ENCODE measurements at places on chromosomes 7 and 10.

DNA sequence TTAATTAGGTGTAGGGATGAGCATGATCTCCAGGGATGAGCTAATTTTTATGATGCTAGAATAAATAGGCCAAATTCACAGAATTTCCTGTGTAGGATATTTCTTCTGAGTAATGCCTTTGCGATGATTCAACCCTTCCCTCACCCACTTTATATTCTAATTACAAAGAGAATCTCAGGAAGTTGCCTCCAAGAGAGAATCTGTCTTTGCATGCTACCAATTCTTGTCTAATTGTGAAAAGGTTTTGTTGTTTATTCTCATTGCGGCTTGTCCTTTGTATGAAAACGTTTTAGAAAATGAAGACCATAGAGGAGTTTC is 6.3 kb downstream of the C7orf57 start:
- DNase-seq, result peak; percentile 7

GRCh38 chr7:70505886-70506285 is 626.1 kb upstream of the GALNT17 start:
- no peak for DNase-seq

DNA sequence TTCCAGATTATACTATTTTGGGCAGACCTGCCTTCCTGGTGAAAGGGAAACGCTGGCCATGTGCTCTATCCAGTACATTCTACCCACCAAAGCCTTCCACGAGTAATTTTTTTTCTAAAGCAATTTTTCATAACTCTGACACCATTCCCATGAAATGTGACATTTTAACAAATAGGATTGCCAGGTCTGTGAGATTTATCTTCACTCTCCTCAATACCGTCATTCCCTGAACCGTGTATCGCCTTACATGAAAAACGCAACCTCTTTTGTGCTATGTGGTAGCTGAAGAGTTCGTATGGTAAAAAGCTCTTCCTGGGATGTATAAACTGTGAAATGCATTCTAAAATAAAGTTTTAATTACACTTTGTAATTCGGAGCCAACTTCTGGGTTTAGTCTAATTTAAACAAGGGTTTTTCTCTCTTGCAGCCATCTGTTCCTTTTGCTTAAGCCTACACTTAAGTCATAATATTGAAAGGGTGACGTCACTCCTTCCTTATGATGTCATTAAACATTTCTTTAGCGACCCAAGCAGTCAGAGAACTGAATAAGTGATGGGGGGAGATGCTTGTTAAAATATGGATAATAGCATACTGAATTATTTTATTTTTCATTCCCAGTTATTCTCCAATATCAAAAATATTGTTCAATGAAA is 27.7 kb downstream of the C1QL3 start:
- DNase-seq, result no peak

DNA sequence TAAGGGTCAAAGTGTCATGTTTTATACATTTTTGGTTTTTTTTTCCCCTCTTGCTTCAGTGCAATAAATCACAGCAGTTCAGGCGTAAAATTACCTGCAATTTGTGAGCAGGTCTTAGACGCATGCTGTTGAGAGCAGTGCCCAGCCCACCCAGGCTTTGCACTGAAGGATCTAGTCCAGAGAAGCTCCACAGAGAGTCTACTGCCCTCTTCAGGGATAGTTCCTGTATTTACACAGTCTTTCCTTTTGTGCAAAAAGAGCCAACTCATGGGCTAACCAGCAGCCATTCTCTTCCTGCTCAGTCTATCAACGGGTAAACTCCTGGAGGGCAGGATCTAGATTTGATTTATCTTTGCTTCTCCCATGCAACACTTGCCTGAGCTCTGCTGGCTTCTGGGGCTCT is 82.2 kb upstream of the NAMPT start:
- no peak for DNase-seq

- DNase-seq, result peak; percentile 4
Measured at GRCh38 chr10:11089272-11089671, 71.6 kb downstream of the CELF2 start.

- DNase-seq, result no peak
Measured at GRCh38 chr7:47453093-47454061, 128.5 kb downstream of the TNS3 start.

DNA sequence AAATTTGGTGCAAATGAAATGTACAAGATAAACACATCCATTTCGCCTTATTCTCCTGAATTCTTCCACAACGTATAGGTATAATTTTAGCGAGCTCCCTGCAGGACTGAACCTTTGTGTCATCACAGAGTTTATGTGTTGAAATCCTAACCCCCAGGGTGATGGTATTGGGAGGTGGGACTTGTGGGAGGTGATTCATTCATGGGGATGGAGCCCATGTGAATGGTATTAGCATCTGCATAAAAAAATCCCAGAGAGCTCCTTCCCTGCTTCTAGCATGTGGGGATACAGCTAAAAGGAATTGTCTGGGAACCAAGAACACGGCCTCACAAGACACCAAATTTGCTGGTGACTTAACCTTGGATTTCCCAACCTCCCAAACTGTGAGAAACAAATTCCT is 741.4 kb upstream of the VSTM2A start:
- DNase-seq, result no peak

DNA sequence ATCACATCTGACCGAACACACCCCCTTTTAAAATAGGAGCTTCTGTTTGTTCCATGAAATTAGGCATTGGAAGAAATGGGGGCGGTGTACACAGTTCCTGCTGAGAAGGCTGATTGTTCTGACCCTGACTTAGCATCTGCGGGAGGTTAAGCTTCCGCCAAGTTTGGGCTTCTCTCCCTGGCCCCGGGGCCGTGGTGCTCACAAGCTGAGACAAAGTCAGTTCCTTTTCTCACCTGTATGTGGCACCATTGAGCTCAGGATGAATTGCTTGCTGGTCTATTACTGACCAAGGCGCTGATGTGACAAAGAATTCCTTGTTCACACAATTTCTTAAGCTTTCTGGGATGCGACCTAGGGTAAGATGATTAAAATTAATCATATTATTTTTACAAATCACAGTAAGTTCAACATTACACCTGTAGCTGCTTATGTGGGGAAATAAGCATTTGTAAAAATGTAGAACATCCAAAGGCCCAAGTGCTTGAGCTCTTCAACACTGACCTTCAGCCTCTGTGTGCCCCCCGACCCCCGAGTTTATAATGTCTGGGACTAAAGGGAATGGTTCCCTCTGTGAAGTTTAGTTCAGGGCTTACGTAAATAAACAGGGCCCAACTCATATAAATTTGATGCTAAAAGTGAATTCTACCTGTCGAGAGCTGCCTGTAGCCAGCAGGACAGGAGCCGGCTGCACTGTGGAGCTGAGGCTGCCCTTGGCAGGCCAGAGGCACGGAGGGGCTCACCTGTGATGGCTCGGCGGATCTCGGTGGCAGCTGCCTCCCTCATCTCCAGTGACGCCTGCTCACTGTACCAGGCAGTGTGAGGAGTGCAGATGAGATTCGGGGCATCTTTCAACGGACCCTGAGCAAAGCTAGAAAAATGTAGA is 50.8 kb downstream of the ZRANB1 start:
- peak; percentile 45 for DNase-seq

GRCh38 chr7:31492086-31492485 is 21.8 kb upstream of the ITPRID1 start:
- no peak for DNase-seq

GRCh38 chr10:21509341-21510240 is 15.9 kb downstream of the SKIDA1 start:
- DNase-seq, result no peak

DNA sequence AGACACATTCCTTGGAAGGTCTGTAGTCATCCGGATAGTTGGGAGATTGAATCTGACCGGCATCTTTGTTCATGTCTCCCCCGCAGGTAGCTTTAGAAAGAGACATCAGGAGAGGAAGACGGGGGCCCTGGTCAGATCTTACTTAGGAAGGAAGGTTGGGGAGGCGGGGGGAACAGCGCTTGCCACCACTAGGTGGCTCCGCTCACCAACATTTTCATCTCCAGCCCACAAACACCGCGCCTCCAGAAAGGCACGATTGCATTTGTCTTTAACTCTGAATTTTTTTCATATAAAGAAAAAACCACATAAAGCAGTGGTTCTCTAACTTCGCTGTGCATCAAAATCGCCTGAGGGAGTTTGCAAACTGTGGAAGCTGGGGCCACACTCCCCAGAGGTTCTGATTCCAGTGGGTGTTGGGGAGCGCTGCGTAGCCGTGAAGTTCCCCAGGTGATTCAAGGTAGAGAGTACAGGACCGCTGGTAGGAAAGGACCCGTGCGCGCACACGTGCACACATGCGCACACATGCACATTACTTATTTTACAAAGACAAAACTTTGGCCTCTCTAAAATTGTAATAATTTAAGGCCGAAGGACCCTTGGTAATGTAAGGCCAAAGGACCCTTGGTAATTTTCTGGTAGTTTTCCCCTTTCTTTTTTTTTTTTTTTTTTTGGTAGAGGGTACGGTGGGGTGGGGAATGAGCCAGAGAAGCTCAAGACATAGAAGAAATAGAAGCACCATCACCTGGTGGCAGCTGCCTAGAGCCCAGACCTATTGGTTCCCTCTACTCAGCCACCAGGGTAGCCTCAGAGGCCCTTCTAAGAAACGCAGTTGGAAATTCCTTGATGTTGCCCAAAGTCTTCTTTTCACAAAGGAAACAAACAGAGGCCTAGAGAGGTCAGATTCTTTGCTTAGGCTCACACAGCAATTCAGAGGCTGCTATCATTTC is 37.4 kb upstream of the OPALIN start:
- peak; percentile 58 for DNase-seq

DNA sequence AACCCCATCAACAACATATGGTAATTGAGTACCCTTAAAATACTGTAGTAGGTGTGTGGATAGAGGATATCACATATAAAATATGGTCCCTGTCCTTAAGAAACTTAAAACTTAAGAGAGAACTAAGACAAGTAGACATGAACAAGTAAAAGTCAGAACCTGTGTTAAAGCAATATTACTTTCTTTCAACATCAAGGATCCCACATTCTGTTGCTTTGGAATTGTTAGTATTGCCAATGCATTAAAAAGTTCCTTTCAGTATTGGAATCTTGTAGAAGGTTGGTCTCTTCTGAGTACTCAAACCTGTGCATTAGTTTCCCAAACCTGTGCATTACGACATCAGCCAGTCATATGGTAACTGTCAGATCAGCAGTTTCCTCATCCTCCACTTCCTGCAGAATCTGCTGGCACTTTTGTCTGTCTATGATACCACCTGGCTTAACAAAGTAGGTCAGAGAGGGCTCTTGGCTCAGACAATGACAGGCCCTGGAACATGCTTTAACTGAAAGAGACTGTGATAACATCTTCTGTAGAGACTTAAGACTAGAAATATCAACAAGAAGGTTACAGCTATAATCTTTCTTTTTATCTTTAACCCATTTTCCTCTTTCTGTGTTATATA is 56.5 kb downstream of the CCDC71L start:
- DNase-seq, result peak; percentile 74

DNA sequence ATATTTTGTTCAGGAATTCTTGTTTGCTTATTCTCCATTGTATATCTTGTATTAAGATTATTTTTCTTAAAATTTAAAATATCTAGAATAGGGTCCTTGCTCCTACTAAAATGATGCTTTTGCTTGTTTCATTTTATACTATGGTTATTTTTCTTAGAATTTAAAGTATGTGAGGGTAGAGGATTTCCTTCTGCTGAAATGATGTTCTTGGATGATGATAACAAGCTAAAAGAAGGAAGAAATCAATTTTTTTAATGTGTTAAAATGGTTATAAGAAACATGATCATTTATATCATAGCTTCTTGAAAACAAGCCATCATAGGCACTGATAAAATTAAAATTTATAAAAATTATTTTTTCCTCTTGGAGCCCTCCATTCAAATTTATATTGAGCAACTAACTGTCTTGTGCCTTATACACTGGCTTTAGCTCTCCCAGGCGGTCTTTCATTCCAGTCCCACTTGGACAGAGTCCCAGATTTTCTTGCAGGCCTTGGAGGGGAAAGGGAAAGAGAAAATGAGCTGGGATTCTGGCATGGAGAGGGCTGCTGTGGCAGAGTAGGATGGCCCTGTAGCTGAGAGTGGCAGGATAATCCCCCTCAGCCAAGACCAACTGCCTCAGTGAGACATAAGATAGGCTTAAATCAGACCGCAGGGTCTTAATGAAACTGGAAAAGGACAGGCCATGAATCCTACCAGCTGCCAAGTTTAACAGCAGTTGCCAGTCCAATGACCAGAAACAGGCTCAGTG is 60.2 kb downstream of the DNAJB9 start:
- no peak for DNase-seq

DNA sequence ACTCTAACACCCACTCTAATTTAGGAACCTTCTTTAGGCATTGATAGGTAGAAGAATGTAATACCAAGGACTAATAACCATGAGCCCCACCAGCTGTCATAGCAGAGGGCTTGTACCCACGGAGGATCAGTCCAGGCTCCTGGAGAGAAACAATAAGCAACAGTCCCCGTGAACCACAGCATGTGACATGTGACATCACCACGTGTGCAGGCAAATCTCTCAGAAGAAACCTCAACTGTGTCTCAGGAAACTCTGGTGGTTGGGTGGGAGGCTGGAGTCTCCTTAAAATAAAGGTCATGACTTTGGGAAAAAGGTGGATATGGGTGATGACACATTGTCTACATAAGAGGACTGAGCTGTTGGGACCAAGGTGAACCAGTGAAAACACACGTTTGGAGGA is 653.9 kb upstream of the FOXK1 start:
- DNase-seq, result no peak

GRCh38 chr7:100372256-100372655 is 1.0 kb upstream of the PILRA start:
- peak; percentile 44 for DNase-seq

DNA sequence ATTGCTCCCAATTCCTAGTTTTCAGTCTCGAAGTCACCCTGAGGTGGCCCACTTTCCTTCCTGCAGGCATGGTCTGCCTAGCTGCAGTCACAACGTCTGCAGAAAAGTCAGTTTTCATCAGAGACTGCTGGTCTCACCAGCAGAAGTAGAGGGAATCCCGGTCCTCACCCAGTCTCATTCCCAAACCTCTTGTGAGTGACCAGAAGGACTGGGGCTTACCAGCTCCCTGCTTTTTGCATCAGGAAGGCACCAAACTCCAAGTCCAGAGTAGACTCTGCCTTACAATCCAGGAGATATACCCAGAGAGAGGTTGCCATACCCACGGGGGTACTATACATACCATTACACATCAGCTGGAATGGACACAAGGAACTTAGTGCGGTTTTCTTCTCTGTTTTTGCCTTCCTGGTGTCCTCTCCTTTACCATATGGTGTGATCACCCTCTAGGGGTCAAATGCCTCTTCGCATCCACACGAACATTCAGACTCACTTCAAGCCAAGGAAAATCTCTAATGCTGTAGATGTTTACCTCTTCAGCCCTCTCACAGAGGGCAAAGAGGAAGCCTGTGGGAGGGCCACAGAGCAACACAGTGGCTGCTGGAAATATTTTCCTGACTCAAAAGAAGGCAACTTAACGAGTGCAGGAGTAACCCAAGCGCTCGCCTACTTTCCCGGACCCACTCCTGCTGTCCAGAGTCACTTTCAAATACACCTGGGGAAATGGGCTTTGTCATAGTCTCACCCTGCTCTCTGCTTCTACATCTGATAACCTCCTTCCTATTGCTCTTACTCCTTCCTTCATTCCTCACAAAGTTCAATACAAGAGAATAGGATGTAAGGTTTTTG is 220.9 kb downstream of the C7orf25 start:
- DNase-seq, result no peak
